ENCODE measurements at places on chromosomes 3 and 15. TPM values are rescaled to one million over a fixed set of nuclear protein-coding genes. Genes with fewer than 3 reads are reported as not detected.

GRCh38 chr15:76298986-76299385, 12.3 kb downstream of the ETFA start:
- no peaks in the 10 kb centered on the region for H3K36me3 ChIP-seq
- no peak overlapping the region for H3K4me3 ChIP-seq
- no peak for DNase-seq
- H3K27me3 ChIP-seq, result no peaks in the 10 kb centered on the region
- peaks cover 9% of the 10 kb centered on the region for H3K4me1 ChIP-seq

- DNase-seq, result no peak
- H3K4me1 ChIP-seq, result no peaks in the 10 kb centered on the region
- no peaks in the 10 kb centered on the region for H3K36me3 ChIP-seq
- H3K4me3 ChIP-seq, result no peak overlapping the region
- H3K27ac ChIP-seq, result no peak overlapping the region
Measured at GRCh38 chr3:94349310-94349878, 286.5 kb downstream of the NSUN3 start.

- no peak overlapping the region for H3K4me3 ChIP-seq
- H3K27me3 ChIP-seq, result no peaks in the 10 kb centered on the region
- H3K27ac ChIP-seq, result no peak overlapping the region
- no peak for DNase-seq
Measured at GRCh38 chr3:182027366-182027765, 315.6 kb downstream of the SOX2 start.

ACSBG1 gene
- not detected for total RNA-seq

Data from CD8-positive, alpha-beta memory T cell (primary cell).